Stimulated activated CD8-positive, alpha-beta memory T cell treated with anti-CD3 and anti-CD28 coated beads, Interleukin-7, amount 100 ng/mL, for 1 hour (primary cell): ENCODE measurements at places on chromosomes 3 and 15.

DNA sequence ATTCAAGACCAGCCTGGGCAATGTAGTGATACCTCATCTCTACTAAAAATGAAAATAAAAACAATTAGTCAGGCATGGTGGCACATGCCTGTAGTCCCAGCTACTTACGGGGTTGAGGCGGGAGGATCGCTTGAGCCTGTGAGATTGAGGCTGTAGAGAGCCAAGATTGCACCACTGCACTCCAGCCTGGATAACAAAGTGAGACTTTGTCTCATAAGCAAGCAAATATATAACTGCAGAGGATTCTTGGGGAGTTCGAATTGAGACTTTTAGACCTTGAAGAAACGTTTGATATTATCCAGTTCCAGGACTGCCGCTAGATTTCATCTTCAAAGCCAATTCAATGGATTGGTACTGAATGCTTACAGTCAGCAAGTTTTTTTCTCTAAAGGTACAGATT is 11.9 kb upstream of the RARB start:
- DNase-seq = no peak

- DNase-seq = no peak
These were observed 2.3 kb downstream of the CHP1 start for GRCh38 chr15:41233367-41233771.

DNA sequence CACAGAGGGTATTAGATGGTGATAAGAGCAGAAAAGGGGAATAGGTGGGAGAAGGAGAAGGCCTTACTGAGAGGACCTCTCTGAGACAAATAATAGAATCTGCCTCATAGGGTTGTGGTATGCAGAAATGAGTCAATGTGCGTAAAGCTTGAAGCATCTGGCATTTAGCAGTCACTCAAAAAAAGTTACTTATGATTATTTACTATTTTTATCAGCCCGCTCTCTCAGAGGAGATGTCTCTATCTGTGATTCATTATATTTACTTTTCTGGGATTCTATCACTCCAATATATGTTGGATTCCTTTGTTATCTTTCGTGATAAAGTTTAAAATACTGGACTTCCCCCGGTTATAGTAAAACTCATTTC is 4.6 kb upstream of the TM4SF1 start:
- DNase-seq = no peak

GRCh38 chr3:38519651-38520050 is 23.5 kb downstream of the EXOG start:
- no peak for DNase-seq

DNA sequence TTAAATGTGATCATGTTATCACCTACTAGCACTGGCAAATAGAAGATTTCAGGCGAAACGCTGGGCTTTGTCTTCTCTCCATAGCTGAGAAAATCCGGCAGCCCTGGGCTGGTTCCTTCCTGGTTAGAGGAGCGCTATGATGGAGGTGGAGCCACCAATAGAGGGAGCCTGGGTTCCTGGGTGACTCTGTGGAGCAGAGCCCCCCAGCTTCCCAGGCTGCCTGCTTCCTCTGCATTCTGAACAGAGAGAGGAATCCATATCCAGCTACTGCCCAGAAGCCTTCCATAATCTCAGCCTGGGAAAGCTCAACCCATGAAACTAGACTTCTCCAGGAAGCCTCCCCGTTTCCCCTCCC is 32.6 kb upstream of the IQSEC1 start:
- DNase-seq = no peak

- DNase-seq = no peak
These were observed 42.6 kb downstream of the MGLL start for GRCh38 chr3:127779747-127780146.

DNA sequence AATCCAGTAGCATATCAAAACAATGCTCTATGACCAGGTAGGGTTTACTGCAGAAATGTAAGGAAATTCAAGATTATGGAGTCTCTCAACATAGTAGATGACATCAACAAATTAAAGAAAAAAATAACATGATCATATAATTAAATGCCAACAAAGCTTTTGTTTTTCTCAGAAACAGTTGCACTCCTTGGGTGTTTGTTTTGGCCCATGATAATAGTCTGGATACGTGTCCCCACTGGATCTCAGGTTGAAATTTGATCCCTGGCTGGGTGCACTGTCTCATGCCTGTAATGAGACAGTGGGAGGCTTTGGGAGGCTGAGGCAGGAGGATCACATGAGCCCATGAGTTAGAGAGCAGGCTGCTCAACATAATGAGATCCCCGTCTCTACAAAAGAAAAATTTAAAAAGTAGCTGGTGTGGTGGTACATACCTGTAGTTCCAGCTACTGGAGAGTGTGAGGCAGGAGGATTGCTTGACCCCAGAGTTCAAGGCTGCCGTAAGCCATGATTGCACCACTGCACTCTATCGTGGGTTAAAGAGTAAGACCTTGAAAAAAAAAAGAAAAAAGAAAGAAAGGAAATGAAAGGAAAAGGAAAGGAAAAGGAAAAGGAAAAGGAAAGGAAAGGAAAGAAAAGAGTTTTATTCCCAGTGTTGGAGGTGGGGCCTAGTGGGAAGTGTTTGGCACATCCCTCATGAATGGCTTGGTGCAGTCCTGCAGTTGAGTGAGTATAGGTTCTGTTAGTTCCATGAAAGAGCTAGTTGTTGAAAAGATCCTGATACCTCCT is 53.3 kb upstream of the FOXB1 start:
- DNase-seq = no peak

GRCh38 chr3:172808969-172809546 is 58.5 kb downstream of the ECT2 start:
- no peak for DNase-seq

DNA sequence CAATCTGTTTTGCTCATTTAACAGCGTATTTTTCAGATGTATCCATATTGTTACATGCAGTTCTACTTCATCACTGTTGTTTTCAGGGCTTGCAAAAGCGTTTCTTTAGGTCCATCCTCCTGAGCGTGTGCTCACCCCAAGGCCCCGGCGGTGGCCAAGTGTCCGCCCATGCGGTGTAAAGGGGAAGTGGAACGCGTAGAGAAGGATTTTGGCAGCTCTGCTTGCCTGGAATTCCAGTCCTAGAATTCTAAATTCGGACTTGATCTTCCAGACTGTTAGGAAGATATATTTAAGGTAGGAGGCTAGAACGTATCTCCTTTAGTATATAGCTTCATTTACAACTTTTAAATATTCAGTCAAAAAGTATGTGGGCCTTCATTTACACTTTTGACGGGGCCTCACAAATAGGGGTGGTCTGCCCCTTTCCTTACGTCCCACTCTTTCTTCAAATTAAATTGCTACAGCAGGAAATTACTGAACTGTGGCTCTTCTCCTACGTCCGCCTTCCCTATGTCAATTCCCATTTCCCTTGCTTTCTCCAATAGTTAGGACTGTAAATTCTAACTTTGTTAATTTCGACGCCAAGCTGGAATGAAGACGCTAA is 609 bp upstream of the TBC1D23 start:
- no peak for DNase-seq

GRCh38 chr3:34947834-34948233 is 691.5 kb upstream of the ARPP21 start:
- no peak for DNase-seq

DNA sequence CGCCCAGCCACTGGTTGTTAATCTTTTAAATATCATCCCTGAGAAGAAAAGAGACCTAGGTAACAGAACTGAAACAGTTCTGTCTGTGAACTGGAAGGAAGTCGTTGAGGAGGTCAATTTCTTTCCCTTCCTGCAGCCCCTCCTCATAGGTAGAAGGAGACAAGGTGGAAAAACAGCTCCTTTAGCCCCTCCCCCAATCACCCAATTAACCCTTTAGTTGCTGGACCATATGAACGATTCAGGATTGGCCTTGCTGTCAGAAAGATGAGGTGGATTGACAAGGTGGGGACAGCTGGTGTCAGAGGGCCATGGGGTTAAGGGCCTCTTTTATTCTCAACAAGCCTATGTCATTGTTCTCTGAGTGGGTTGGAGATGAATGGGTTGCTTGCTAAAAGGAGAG is 36.0 kb upstream of the ZNF445 start:
- DNase-seq = no peak

- DNase-seq = no peak
These were observed 27.6 kb upstream of the TM2D3 start for GRCh38 chr15:101679806-101680205.

DNA sequence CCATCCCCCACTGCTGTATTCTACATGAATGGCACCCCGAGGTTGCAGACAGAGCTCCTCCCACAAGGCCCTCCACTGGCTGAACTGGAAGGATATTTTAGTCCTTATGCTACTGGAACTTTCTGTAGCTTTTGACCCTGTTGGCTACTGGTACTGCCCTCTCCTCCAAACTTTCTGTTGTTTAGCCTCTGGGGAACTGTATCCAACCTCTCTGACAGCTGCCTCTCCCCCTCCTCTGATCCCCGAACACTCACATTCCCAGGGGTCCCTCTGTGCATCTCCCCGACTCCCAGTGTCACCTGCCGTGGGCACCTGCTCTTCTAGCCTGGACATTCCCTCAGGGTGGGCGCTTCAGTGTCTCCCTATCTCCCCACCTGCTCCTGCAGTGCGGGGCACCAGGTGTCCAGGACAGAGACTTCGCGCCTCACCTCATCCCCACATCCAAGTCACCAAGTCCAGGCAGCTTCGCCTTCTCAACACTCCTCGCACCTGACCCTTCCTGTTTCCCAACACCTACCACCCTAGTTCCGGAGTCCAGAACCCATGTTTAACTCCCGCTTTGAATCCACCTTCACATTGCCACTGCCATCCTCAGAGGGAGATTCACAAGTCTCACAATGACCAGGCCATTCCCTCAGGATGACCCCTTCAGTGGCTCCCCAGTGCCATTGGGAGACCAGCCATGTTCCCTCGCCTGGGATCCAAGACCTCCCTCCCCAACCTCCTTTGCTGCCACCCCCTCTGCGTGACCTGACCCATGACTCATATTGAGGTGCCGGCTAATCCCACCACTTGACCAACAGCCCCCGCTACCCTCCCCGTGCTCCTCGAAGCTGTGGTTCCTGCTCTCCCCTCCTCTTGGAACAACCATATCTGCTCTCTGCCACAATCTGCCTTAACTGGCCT is 34.2 kb downstream of the BDH1 start:
- no peak for DNase-seq

GRCh38 chr15:77097248-77097721 is 26.4 kb upstream of the TSPAN3 start:
- DNase-seq = no peak
